Muscle of back (tissue), 13 donors: ENCODE measurements at places on chromosomes 11 and 22. TPM values are rescaled to one million over a fixed set of nuclear protein-coding genes. Genes with fewer than 3 reads are reported as not detected.

DNA sequence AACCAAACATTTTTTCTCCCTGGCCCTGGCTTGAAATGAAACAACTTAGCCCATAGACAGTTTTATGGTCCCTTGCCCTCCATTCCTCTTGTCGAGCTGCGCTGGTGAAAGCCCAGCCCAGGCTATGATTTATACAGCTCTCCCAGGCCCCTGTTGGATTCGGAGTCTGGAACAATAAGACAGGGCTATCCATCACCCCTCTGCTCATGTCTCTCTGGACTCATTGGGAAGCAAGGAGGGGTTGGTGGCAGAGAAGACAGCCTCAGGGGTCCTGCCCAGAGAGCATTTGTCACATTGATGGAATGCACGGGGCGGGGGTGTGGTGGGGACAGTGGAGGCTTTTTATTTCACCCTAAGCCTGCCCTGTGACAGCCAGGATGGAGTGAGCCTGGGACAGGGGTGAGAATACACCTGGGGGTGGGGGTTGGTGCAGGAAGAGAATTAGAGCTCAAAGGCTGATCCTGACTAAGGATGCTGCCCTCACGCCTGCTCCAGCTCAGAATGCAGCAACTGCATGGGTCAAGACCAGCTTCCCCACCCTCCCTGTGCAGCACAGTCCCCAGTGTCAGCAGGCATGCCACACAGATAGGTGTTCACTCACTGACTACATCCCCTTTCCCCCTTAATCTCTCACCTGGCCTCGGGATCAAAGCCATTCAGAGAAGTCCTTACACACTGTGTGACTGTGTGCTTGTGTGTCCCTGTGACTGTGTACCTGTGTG is 10.0 kb upstream of the PKNOX2 start:
- DNase-seq = no peak

DNA sequence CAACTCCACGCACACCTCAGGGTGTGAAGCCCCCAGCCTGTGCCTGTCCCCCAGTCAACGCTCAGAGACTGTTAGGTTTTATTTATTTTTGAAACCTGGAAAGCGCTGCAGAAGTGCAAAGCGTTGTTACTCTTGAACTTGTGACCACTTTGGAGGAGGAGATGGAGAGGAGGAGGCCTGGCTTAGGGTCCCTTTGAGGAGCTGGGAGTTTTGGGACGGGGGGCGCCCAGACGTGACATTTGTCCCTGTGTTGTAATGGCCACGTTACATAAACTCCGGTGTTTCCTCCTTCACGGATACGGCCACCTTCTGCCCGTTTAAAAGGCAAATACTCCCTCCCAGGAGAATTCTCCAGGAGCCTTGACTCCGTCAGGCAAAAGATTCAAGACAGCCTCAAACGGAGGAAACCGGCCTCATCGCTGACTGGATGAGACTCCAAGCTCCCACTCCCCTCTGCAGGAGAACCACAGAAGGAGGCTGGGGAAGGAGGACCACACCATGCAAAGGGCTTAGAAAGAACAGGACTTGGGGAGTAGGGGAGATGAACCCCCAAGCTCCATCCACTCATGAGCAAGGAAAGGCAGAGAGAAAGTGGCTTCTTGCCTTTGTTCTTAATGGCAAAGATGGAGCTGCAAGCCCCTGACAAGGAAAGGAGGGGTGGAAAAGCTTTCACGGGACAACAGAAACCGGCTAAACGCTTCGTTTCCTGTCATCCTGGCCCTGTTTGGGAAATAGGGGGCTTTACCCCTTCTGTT is 630 bp downstream of the PIK3IP1 start:
- no peak for DNase-seq

GRCh38 chr22:43753688-43754087 is 58.4 kb downstream of the EFCAB6 start:
- DNase-seq = no peak

GRCh38 chr11:198236-198806 is 5.4 kb downstream of the SCGB1C1 start:
- no peak for DNase-seq

- peak; percentile 69 for DNase-seq
Measured at GRCh38 chr22:36258701-36259614, 6.0 kb downstream of the APOL1 start.

DNA sequence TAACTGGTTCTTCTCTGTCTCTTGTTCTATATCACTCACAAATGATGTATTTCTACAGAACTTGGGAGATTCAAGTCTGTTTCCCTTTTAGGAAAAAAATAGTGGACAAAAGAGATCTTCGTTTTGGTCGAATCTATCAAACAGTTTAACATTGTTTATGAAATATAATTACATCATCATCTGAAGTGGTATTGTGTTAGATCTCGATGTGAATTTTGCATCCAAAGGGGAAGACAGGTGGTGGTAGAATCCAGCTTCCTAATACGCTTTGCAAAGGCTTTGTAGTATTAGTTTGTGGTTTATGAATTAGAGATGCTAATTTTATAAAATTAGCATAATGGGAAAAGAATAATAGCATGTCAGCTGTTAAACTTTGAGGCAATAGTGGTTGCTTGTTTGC is 3.4 kb downstream of the SIK2 start:
- no peak for DNase-seq

- DNase-seq = no peak
Measured at GRCh38 chr11:86497310-86497709, 122.6 kb downstream of the CCDC81 start.

DNA sequence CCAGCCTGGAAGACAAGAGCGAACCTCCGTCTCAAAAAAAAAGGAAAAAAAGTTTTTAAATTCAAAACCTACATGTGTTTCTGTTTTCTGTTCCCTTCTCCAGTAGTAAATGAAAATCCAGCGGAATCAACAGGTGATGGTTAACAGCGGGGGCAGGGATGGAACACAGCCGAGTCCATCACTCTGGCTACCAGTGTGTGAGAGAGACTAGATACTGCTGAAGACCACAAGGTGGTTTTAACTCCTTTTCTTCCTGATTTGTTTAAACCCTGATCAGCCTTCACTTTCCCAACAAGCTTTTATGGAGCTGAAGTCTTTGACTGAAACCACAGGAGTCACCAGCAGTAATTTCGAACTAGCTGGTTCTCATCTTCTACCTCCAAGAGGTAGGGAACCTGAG is 3.6 kb upstream of the ARHGAP32 start:
- DNase-seq = no peak

- DNase-seq = no peak
Measured at GRCh38 chr11:74175920-74176319, 4.8 kb downstream of the PPME1 start.

- no peak for DNase-seq
Measured at GRCh38 chr11:104332110-104332509, 168.2 kb upstream of the PDGFD start.

- peak; percentile 76 for DNase-seq
Measured at GRCh38 chr11:13343931-13344717, 66.5 kb downstream of the BMAL1 start.

DNA sequence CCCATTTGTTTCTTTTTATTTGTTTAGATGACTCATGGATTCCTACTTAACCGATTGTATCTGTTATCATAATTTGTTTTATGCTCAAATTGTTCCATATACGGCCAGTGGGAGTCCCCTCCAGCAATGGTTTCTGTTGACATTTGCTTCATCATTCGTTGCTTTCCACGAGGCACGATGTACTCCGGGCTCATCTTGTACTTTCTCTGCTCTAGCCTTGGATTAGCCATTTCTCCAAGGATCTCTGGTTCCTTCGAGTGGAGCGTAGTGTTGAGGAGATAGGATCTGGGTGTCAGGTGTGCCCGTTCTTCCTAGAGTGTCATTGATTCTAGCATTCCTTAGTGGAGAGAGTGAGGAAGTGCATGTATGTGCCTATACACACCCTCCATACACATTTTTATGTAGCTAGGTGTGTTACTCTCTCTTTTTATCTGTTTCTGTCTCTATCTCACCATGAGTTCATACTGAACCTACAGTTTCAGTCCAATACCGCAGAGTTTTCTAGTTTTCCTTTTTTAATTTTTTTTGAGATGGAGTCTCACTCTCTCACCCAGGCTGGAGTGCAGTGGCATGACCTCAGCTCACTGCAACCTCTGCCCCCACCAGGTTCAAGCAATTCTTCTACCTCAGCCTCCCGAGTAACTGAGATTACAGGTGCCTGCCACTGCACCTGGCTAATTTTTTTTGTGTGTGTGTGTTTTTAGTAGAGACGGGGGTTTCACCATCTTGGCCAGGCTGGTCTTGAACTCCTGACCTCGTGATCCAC is 31.4 kb downstream of the TECTA start:
- no peak for DNase-seq

DNA sequence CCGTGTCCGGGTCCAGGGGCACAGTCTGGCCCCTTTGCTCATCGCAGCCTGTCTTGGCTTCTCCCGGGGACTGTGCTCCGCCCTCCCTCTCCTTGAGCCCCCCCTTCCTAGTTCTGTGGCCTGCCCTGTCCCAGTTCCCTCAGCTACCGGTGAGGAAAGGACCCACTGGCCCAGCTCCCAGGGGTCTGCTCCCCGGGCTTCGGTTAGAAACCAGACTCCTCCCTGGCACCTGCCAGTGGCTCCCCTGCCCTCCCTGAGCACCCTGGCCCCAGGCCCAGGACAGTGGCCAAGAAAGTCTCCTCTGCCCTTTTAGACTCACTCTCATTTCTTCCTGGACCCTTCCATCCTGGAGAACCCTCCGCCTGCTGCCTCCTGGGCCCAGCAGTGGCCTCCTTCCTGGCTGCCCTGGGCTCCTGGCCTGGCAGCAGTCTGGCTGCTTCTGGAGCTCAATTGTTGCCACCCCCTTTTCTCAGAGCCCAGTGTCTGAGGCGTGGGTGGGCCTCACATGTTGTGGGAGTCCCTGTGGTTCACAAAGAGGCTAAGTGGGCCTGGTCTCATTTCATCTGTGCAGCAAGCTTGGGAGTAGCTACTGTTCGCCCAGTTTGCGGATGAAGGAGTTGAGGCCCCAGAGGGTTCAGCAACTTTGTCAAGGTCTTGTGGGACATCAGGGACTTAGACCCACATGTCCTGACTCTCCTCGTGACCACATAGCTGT is 12.6 kb downstream of the PRDM11 start:
- DNase-seq = no peak

GRCh38 chr11:61377461-61378160 is 14.8 kb upstream of the TMEM216 start:
- no peak for DNase-seq

DNA sequence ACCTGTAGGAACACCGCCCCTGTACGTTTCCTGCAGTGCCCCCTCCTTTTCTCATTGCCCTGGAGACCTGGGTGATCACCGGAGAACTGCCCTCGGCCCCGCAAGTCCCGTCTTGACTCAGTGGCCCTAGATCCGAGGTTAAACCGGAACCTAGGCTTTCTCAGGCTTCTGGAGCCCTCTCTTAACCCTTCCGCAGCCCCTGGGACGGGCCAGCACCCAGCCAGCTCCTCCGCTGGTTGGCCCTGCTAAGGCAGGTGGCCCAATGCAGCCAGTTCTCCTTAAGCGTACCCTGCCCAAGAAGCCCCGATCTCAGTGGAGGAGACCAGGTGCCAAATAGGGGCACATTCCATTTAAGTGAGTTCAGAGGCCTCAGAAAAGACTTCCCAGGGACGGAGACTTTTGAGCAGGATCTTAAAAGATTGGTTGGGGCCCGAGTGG is 776 bp downstream of the NLRX1 start:
- DNase-seq = no peak

DNA sequence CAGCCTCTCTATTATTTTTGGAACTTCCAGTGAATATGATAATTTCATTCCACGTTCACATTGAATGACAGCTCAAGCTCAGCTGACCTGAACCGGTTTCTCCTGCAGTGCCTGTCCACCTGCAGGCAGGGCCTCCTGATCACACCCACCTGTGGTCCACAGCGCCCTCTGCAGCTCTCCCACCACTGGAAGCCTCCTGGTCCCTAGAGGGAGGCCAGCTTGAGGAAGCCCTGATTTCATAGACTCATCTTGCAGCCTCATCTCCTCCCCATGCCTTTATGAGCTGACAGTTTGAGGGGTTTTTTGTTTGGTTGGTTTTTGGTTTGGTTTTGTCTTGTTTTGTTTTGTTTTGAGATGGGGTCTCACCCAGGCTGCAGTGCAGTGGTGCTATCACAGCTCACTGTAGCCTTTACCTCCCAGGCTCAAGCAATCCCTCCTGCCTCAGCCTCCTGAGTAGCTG is 29.9 kb upstream of the MALAT1 start:
- peak; percentile 52 for DNase-seq

DNA sequence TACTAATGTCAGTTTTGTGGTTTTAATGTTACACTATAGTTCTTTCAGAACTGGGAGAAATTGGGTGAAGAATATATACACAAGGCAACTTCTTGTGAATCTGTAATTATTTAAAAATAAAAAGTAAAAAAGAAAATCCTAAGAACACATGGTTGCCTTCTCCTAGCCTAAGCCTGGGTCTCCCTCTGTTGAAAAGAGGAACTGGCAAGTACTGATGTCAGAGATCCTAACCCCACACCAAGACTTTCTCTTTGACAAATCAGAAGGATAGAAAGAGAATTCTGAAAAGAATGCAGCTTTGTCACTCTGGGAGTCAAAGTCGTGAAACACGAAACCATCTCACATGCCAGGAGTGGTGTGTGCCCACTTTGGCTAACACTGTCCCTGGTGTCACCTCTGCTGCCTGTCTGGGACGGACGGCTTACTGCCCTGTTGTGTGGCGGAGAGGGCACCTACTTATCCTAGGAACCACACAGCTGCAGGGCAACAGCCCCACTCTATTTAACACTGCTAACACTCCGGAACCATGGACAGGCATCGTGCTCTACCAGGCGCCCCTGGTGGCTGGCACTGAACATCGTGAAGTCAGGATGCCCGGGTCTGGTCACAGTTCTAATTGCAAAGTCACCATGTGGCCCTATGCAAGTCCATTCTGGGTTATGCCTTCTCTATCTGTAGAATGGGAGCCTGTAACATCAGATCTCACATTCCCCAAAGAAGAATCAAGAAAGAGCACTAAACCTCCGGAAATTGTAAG is 108.7 kb upstream of the CD82 start:
- no peak for DNase-seq

The NAGA gene
- polyA plus RNA-seq = 23.9 TPM

The TIRAP gene
- 10.6 TPM for polyA plus RNA-seq

The CCDC116 gene
- polyA plus RNA-seq = 0.36 TPM

The PRR5L gene
- polyA plus RNA-seq = 9.8 TPM

The ZBTB3 gene
- 5.1 TPM for polyA plus RNA-seq

The KCTD14 gene
- polyA plus RNA-seq = 0.66 TPM

The SYTL2 gene
- polyA plus RNA-seq = 56.3 TPM

The DHCR7 gene
- 14.2 TPM for polyA plus RNA-seq

The FGF3 gene
- 0.17 TPM for polyA plus RNA-seq

The SMIM35 gene
- polyA plus RNA-seq = 0.13 TPM

The C1QTNF5 gene
- 19.5 TPM for polyA plus RNA-seq

The PLAAT4 gene
- polyA plus RNA-seq = 2.4 TPM

The HEPACAM gene
- polyA plus RNA-seq = 0.10 TPM

The KCNK4 gene
- polyA plus RNA-seq = not detected

The ST14 gene
- polyA plus RNA-seq = 0.63 TPM

The ADORA2A gene
- polyA plus RNA-seq = 9.8 TPM

The WT1 gene
- not detected for polyA plus RNA-seq

The C22orf31 gene
- polyA plus RNA-seq = 1.5 TPM
